ENCODE measurements at places on chromosomes 1 and 21.

DNA sequence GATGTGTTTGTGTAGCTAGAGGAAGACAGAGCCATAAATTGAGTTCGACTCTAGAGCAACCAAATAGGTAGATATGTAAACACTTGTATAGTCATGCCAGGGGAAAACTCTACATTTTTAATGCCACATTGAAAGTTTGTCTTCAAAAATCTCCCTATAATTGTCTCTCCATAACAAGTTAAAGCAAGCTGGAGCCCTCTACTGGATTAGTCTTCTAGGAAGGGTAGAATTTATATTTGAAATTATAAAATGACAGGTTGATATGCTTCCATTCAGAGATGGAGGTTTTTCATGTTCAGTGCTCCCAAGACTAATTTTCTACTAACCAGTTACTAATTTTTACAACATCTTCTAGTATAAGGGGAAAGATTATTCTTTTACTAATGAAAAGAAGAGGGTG is 13.1 kb upstream of the COL24A1 start:
- DNase-seq, result no peak

- no peak for DNase-seq
These were observed 184.9 kb downstream of the DUSP10 start for GRCh38 chr1:221557013-221557412.

GRCh38 chr1:89130716-89131115 is 4.8 kb upstream of the GBP2 start:
- DNase-seq, result no peak

DNA sequence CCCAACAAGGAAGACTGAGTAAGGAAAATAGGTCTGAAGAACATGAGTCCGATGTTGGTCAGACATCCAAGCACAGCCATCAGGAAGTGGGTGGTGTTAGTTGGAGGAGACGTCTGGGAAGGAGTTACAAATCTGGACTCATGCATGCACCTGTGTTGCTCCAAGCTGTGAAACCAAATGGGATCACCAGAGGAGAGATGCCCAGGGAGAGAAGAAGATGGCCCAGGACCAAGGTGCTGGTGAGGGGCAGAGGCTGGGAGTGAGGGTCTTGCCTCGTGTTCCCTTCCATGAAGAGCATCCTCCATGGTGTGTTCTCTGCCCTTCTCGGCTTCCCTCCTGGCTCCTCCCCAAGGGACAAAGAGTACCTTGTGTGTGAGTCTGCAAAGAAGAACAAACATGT is 405.6 kb downstream of the NPHP4 start:
- no peak for DNase-seq

DNA sequence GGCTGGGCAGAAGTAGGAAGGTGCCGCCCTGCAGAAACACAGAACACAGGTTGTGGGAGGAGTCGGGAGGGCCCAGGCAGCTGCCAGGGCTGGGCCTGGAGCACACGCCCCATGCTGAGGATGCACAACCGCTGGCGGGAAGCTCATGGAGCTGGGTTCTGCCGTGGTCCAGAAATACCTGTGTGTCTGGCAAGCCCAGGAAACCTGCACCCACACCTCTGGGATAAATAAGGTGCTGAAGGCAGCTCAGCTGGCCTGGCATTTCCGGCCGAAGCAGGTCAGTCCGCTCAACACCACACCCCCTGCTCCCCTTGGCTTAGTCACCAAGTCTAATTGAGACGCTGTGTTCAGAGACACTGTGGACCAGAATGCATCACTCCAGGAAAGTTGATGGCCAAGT is 32.1 kb downstream of the CTNNBIP1 start:
- DNase-seq, result no peak

GRCh38 chr1:2477791-2478499 is 1.9 kb downstream of the PLCH2 start:
- DNase-seq, result no peak
